H9 (cell line): ENCODE measurements at places on chromosomes 5 and 9. TPM values are rescaled to one million over a fixed set of nuclear protein-coding genes. Genes with fewer than 3 reads are reported as not detected.

- H3K36me3 ChIP-seq = peaks cover 1% of the 10 kb centered on the region; the same call in 1 of the 3 replicates
- H3K4me1 ChIP-seq = peaks cover 8% of the 10 kb centered on the region; the same call in 1 of the 2 replicates
- H3K4me3 ChIP-seq = no peak overlapping the region
- DNase-seq = no peak
These were observed 94.6 kb upstream of the RASGRF2 start for GRCh38 chr5:80865551-80865950.

DNA sequence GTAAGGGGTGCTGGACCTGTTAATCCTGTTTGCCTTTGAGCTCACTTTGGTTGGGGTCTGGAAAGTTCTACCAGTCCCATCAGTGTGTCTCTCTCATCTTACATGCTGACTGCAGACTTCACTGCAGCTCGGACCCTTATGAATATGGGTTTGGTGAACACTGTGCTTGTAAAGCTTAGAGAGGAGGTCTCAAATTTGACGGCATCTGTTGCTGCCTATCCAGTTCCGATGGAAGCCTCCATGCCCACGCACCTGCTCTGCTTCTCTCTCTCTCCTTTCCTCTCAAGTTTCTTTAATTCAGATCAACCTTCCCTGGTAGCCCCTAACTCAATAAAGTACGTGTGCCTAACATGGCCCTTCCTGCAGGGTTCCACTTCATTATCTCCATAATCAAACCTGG is 217.9 kb downstream of the HSPA4 start:
- H3K27me3 ChIP-seq = no peaks in the 10 kb centered on the region
- no peak overlapping the region for H3K4me3 ChIP-seq
- no peak overlapping the region for H3K27ac ChIP-seq
- DNase-seq = no peak
- no peaks in the 10 kb centered on the region for H3K4me1 ChIP-seq
- H3K36me3 ChIP-seq = no peaks in the 10 kb centered on the region

DNA sequence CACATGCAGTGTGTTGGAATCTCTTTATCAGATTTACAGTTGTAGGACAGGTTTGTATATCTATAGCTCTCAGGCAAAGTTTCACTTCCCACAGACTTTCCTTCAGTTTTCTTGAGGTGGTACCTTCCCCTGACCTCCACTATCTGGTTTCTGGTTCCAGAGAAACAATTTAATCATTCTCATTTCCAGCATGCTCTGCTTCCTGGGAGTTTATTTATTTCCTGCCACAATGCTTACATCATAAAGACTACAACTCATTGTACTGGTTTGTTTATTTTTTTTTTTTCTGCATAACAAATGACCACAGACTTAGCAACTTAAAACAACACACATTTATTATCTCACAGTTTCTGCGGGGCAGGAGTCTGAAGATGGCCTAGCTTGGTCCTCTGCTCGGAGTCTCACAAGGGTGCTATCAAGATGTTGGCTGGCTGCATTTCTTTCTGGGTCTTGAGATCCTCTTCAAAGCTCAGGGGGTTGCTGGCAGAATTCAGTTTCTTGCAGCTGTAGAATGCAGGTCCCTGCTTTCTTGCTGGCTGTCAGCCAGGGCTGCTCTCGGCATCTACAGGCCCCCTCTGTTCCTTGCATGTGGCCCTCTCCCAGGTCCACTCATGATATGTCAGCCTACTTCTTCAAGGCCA is 247.7 kb downstream of the ENC1 start:
- H3K4me3 ChIP-seq = no peak overlapping the region
- peaks cover 3% of the 10 kb centered on the region; the same call in 1 of the 2 replicates for H3K4me1 ChIP-seq
- no peaks in the 10 kb centered on the region for H3K36me3 ChIP-seq

DNA sequence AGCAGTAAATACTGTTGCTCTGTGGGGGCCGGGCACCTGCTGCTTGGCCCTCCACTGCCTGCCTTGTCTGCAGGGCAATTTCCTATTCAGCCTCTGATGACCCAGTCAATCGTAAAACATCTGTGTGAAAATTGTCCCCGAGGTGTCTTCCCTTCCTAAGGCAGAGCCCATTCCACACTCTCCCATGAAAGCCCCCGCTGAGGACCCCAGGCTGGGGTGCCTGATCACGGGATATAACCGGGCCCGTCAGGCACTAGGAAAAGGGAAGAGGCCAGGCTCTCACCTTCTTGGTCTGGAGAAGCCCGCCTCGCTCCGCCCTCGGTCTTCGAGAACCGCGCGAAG is 27.2 kb upstream of the SCGB3A1 start:
- no peaks in the 10 kb centered on the region; the same call in 1 of the 3 replicates for H3K36me3 ChIP-seq
- no peak overlapping the region for H3K27ac ChIP-seq
- peak overlapping the region; percentile 77 for H3K4me3 ChIP-seq
- H3K27me3 ChIP-seq = peaks cover 3% of the 10 kb centered on the region; the same call in 1 of the 2 replicates
- no peaks in the 10 kb centered on the region for H3K4me1 ChIP-seq

- no peaks in the 10 kb centered on the region for H3K4me1 ChIP-seq
- H3K27me3 ChIP-seq = no peaks in the 10 kb centered on the region
- no peak for DNase-seq
- no peaks in the 10 kb centered on the region for H3K36me3 ChIP-seq
These were observed 60.2 kb upstream of the NFIL3 start for GRCh38 chr9:91483835-91484234.

GRCh38 chr5:142202282-142202681 is 93.7 kb downstream of the NDFIP1 start:
- H3K36me3 ChIP-seq = no peaks in the 10 kb centered on the region
- no peak overlapping the region for H3K27ac ChIP-seq
- no peaks in the 10 kb centered on the region for H3K4me1 ChIP-seq
- DNase-seq = no peak
- no peaks in the 10 kb centered on the region for H3K27me3 ChIP-seq

- H3K4me1 ChIP-seq = no peaks in the 10 kb centered on the region
- H3K27ac ChIP-seq = no peak overlapping the region
- no peak for DNase-seq
- peaks cover 71% of the 10 kb centered on the region for H3K36me3 ChIP-seq
- H3K4me3 ChIP-seq = no peak overlapping the region
These were observed 49.5 kb upstream of the RETREG1 start for GRCh38 chr5:16666130-16666882.

- H3K4me3 ChIP-seq = no peak overlapping the region
- no peaks in the 10 kb centered on the region for H3K4me1 ChIP-seq
- peak; percentile 79 for DNase-seq
- peaks cover 3% of the 10 kb centered on the region; the same call in 1 of the 3 replicates for H3K36me3 ChIP-seq
- no peaks in the 10 kb centered on the region for H3K27me3 ChIP-seq
These were observed 155.5 kb upstream of the NMUR2 start for GRCh38 chr5:152560512-152561137.

GRCh38 chr5:68176802-68177479 is 38.6 kb upstream of the PIK3R1 start:
- no peak overlapping the region for H3K27ac ChIP-seq
- H3K36me3 ChIP-seq = no peaks in the 10 kb centered on the region
- H3K4me1 ChIP-seq = no peaks in the 10 kb centered on the region
- DNase-seq = no peak
- H3K4me3 ChIP-seq = no peak overlapping the region

DNA sequence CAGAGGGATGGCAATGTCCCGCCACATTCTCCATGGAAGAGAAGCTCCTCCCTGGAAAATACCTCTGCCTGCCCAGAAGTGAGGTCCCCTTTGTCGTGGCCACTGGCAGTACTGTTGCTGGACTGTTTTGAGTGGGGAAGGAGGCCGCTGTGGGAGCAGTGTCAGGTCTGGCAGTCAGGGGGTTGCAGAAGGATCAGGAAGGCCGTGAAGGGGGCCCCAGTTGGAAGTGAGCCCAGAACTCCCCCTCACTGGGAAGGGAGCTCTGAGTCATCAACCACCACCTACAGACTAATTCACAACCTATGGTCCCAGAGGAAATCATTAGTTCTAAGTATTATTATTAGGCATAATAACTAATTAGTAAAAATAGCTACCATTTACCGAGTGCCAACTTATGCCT is 200.4 kb downstream of the TTLL11 start:
- no peaks in the 10 kb centered on the region for H3K27me3 ChIP-seq
- H3K27ac ChIP-seq = no peak overlapping the region
- H3K36me3 ChIP-seq = no peaks in the 10 kb centered on the region
- no peak for DNase-seq
- no peak overlapping the region for H3K4me3 ChIP-seq
- peaks cover 4% of the 10 kb centered on the region; the same call in 1 of the 2 replicates for H3K4me1 ChIP-seq

DNA sequence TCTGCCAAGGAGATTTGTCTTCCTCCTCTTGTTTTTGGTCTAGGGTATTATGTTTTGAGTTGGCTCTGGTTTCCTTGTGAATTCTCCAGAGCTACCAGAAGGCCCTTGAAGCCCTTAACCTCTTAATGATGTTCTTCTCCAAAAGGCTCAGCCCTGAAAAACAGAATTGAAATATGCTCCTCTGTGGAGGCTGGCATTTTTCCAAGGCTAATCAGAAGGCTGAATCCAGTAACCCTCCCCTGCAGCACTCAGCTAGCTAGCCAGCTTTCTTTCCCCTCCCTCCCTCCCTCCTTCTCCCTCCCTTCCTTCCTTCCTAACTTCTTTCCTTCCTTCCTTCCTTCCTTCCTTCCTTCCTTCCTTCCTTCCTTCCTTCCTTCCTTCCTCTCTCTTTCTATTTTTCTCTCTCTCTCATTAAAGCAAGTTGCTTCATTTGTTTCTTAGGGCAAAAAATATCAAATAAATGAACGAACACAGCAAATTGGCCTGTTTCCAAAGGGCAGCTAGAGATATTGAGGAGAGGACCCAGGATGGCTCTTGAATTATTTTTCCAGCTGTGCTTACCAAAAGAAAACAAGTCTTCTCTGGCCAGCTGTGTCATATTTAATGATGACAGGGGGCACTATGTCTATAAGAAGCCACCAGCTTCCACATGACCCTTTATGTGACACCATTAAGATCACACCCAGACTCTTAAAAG is 38.7 kb downstream of the JAKMIP2 start:
- H3K4me1 ChIP-seq = peaks cover 8% of the 10 kb centered on the region
- H3K27ac ChIP-seq = no peak overlapping the region
- H3K4me3 ChIP-seq = no peak overlapping the region
- DNase-seq = no peak
- no peaks in the 10 kb centered on the region for H3K27me3 ChIP-seq
- H3K36me3 ChIP-seq = no peaks in the 10 kb centered on the region

GRCh38 chr5:140239939-140240700 is 62.8 kb downstream of the PFDN1 start:
- DNase-seq = peak; percentile 87
- H3K27me3 ChIP-seq = no peaks in the 10 kb centered on the region
- no peak overlapping the region for H3K4me3 ChIP-seq
- no peak overlapping the region for H3K27ac ChIP-seq
- peaks cover 7% of the 10 kb centered on the region for H3K36me3 ChIP-seq

- no peak for DNase-seq
- no peak overlapping the region for H3K27ac ChIP-seq
- no peaks in the 10 kb centered on the region for H3K27me3 ChIP-seq
- no peak overlapping the region for H3K4me3 ChIP-seq
- H3K4me1 ChIP-seq = no peaks in the 10 kb centered on the region
- peaks cover 2% of the 10 kb centered on the region; the same call in 1 of the 2 replicates for H3K36me3 ChIP-seq
These were observed 9.5 kb upstream of the UGCG start for GRCh38 chr9:111886983-111887718.

DNA sequence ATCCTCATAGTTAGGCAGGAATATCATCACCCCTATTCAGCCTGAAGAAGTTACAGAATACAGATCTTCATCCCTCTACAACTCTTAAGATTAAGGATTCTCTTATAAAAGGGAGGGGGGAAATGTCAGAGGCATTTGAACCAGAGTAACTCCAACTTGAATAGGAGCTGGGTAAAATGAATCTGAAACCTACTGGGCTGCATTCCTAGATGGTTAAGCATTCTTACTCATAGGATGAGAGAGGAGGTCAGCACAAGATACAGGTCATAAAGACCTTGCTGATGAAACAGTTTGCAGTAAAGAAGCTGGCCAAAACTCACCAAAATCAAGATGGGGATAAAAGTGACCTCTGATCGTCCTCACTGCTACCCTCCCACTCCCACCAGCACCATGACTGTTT is 14.4 kb downstream of the FREM1 start:
- DNase-seq = no peak
- H3K4me3 ChIP-seq = no peak overlapping the region
- no peak overlapping the region for H3K27ac ChIP-seq
- H3K36me3 ChIP-seq = peaks cover 4% of the 10 kb centered on the region; the same call in 1 of the 2 replicates
- H3K27me3 ChIP-seq = no peaks in the 10 kb centered on the region

- H3K36me3 ChIP-seq = no peaks in the 10 kb centered on the region; the same call in 2 of the 3 replicates
- no peaks in the 10 kb centered on the region for H3K4me1 ChIP-seq
- DNase-seq = no peak
- no peak overlapping the region for H3K4me3 ChIP-seq
- no peak overlapping the region for H3K27ac ChIP-seq
These were observed 26.9 kb upstream of the CCNG1 start for GRCh38 chr5:163410505-163410904.

DNA sequence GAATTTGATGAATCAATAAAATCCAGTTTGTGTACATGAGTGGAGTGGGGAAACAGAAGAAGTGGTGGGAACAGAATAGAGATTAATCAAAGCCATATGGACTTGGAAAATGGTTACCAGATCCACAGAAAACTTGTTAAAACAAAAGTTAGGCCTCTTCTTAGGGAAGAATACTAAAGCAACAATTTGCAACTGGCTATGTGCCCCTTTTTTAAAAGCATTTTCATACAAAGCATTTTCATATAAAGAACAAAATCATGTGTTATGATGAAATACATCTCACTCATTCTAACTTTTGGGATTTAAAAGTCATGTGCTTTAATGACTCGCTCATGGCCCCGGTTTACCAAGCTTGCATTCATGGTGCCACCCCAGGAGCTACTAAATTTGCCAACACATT is 276.9 kb downstream of the EFNA5 start:
- no peaks in the 10 kb centered on the region for H3K27me3 ChIP-seq
- H3K36me3 ChIP-seq = 0 out of 3 replicates have a peak, but pooled peaks cover 2% of the 10 kb centered on the region
- no peak overlapping the region for H3K4me3 ChIP-seq
- no peaks in the 10 kb centered on the region; the same call in 1 of the 2 replicates for H3K4me1 ChIP-seq

GRCh38 chr9:15505921-15506320 is 4.8 kb downstream of the PSIP1 start:
- no peak overlapping the region for H3K4me3 ChIP-seq
- no peak for DNase-seq
- no peaks in the 10 kb centered on the region; the same call in 1 of the 2 replicates for H3K4me1 ChIP-seq
- no peak overlapping the region for H3K27ac ChIP-seq

GRCh38 chr5:53071738-53072137 is 37.8 kb downstream of the MOCS2 start:
- H3K4me1 ChIP-seq = no peaks in the 10 kb centered on the region
- no peak overlapping the region for H3K4me3 ChIP-seq
- H3K27ac ChIP-seq = no peak overlapping the region
- no peaks in the 10 kb centered on the region for H3K27me3 ChIP-seq
- no peak for DNase-seq
- peaks cover 6% of the 10 kb centered on the region; the same call in 1 of the 2 replicates for H3K36me3 ChIP-seq

GRCh38 chr5:76050134-76050533 is 33.0 kb upstream of the SV2C start:
- H3K27ac ChIP-seq = no peak overlapping the region
- DNase-seq = no peak
- H3K27me3 ChIP-seq = no peaks in the 10 kb centered on the region
- no peaks in the 10 kb centered on the region for H3K36me3 ChIP-seq
- no peaks in the 10 kb centered on the region for H3K4me1 ChIP-seq

GRCh38 chr5:151679421-151680155 is 7.1 kb downstream of the SPARC start:
- no peaks in the 10 kb centered on the region for H3K27me3 ChIP-seq
- peaks cover 14% of the 10 kb centered on the region for H3K36me3 ChIP-seq
- H3K4me1 ChIP-seq = peaks cover 11% of the 10 kb centered on the region; the same call in 1 of the 2 replicates
- no peak for DNase-seq
- H3K4me3 ChIP-seq = no peak overlapping the region

GRCh38 chr9:137705906-137706305 is 87.1 kb downstream of the EHMT1 start:
- peaks cover 25% of the 10 kb centered on the region for H3K36me3 ChIP-seq
- no peak overlapping the region for H3K4me3 ChIP-seq
- no peaks in the 10 kb centered on the region for H3K27me3 ChIP-seq
- peaks cover 3% of the 10 kb centered on the region; the same call in 1 of the 2 replicates for H3K4me1 ChIP-seq

Gene PCDHB6
- total RNA-seq = 0.22 TPM in 1 of 2 replicates, not detected in the other

Gene ALDH1A1
- 0.68 and 1.1 TPM in 2 replicates for total RNA-seq

Gene NPDC1
- 51.8 and 57.6 TPM in 2 replicates for total RNA-seq

Gene CSNK1G3
- 45.6 and 48.3 TPM in 2 replicates for total RNA-seq

Gene FLT4
- total RNA-seq = 6.1 and 6.3 TPM in 2 replicates

Gene IL9
- not detected in 2 replicates for total RNA-seq

Gene OBP2B
- not detected in 2 replicates for total RNA-seq

Gene TAF1L
- total RNA-seq = not detected in 2 replicates

Gene TTF1
- 24.2 and 26.9 TPM in 2 replicates for total RNA-seq
